ENCODE measurements at places on chromosomes 11 and 22.

DNA sequence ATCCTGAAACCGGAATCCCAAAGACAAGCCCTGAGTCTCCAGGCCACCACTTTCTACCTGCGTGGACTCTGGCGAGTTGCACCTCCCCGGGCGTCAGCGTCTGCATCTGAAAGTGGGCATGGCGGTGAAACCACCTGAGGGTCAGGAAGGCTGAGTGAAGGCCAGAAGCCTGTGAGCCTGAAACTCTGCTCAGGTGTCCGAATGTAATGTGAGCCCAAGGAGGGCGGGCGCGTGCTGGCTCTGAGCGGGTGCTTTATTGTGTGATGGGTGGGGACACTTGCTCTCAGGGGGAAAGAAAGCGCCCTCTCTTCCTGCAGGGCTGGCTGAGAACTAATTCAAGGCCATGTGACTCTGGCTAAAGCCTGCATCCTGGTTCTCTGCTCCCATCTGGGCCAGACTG, 135.6 kb downstream of the ST3GAL4 start:
- DNase-seq, result no peak

DNA sequence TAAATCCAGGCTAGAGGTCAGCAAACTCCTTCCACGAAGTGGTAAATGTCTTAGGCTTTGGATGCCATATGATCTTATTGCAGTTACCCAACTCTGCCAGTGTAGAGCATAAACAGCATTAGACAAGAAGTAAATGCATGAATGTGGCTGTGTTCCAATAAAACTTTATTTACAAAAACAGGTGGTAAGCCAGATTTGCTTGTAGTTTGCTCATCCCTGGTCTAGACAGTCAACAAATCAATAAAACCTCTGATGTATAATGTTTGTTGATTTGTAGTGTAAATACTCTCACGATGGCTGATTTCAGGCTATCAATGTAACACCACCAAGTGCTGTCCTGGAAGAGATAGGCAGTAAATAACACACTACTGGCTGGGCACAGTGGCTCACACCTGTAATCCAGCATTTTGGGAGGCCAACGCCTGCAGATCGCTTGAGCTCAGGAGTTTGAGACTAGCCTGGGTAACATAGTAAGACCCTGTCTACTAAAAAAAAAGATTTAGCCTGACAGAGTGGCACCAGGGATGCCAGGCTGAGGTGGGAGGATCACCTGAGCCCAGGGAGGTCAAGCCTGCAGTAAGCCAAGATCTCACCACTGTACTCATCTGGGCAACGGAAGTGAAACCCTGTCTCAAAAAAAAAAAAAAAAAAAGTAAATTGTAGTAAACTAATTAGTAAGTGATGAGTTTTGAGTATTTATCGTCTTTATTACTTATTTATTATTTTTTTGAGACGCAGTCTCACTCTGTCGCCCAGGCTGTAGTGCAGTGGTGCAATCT, 6.9 kb upstream of the CATSPER1 start:
- DNase-seq, result no peak

- no peak for DNase-seq
Observed at GRCh38 chr22:29457730-29458129, 19.3 kb downstream of the RFPL1 start.

- DNase-seq, result no peak
Observed at GRCh38 chr11:87432022-87432421, 394.3 kb downstream of the TMEM135 start.

GRCh38 chr22:47304854-47305253, 542.4 kb downstream of the TBC1D22A start:
- DNase-seq, result no peak

GRCh38 chr11:14905104-14906033, 13.3 kb upstream of the CYP2R1 start:
- peak; percentile 65 for DNase-seq

GRCh38 chr22:37805810-37806277, 1.9 kb upstream of the GCAT start:
- no peak for DNase-seq

GRCh38 chr11:58503361-58503856, 4.5 kb downstream of the OR5B21 start:
- DNase-seq, result no peak

- no peak for DNase-seq
Observed at GRCh38 chr11:130698174-130698573, 218.1 kb downstream of the SNX19 start.

GRCh38 chr22:24474221-24474620, 20.9 kb upstream of the UPB1 start:
- no peak for DNase-seq

DNA sequence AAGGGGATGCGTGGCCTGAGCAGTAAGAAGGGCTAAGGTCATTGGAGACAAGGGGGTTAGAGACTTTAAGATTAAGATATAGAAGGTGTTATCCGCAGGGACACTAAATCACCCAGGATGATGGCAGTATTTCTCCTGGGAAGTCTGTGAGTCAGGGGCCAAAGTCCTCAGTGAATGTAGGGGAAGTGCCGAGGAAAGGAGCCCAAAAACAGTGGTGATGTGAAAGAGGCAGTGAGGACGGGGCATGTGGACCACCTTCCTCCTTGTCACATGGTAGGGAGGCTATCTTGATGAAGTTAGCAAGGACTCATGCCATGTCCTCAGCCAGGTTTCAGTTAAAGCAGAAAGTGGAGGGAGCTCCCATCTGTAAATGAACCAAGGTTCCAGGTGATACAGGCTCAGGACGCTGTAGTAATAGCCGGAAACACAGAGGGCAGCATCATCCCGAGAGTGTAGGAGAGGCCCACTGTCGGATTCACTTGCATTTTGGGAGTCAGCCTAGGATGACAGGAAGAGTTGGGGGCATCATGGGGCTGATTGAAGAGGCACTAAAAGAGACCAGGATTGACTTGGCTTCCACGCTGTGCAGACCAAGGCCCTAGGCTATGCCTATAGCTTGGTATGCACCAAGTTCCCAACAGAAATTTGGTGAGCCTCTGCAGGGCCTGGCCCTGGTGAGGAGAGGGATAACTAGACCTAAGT, 33.5 kb downstream of the WEE1 start:
- DNase-seq, result no peak

- DNase-seq, result peak; percentile 11
Observed at GRCh38 chr22:24521791-24522245, 26.7 kb downstream of the UPB1 start.

GRCh38 chr11:30710221-30710620, 124.1 kb upstream of the MPPED2 start:
- DNase-seq, result no peak

- no peak for DNase-seq
Observed at GRCh38 chr11:22703591-22703990, 37.2 kb downstream of the GAS2 start.

DNA sequence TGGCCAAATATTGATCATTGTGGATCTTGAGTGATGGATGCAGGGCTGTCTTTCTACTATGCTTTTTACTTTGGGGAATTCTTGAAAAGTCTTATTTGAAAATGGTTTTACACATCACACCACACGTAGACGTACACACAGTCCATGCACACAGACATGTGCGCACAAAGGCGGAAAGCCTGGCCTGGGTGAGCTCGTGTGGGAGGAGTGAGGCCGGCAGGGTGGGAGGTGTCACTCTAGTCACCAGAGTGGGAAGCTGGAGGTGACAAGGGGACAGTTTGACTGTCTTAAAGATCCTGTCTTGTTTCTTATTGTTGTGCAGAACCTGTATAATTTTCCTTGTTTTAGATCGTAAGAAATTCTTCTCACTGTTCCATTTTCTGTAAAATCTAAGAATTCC, 326.9 kb downstream of the TBC1D22A start:
- no peak for DNase-seq

- no peak for DNase-seq
Observed at GRCh38 chr22:25656724-25657123, 85.3 kb upstream of the MYO18B start.

DNA sequence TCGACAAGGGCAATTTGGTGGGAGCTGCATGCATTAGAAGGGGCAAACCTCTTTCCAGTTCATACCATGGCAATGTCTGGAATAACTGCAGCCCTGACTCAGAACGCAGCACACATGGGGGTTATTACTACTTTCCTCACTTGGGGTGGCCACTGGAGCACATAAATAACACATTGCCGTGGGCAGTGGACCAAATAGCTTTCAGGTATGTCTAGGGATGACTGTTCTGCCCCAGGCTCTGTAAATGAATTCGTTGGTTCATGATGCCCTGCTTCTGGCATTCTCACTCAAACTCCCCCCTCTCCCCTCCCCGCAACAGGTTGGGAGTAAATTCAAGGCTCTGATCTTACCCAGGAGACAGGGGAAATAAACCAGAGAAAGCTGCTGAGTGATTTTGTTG, 238.0 kb upstream of the PLET1 start:
- no peak for DNase-seq

GRCh38 chr11:70650075-70650909, 252.0 kb downstream of the CTTN start:
- DNase-seq, result peak; percentile 8

DNA sequence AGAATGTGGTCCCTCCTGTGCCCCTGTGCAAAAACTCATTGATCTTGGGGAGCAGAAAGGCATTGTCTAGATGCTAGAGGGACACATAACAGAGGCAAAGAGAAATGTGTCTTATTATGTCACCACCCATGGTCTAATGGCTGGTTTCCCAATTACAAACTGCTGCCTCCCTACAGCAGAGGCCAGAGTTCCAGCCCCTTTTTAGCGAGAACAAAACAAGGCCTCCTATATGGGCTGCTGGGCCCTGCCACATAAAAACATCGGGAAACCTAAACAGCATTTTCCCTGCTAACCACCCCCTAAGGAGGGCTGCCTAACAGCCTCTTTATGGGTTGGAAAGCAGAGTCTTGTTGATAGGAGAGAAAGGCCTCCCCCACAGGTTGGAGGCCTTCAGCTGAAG, 75.2 kb upstream of the CRTAM start:
- DNase-seq, result no peak

DNA sequence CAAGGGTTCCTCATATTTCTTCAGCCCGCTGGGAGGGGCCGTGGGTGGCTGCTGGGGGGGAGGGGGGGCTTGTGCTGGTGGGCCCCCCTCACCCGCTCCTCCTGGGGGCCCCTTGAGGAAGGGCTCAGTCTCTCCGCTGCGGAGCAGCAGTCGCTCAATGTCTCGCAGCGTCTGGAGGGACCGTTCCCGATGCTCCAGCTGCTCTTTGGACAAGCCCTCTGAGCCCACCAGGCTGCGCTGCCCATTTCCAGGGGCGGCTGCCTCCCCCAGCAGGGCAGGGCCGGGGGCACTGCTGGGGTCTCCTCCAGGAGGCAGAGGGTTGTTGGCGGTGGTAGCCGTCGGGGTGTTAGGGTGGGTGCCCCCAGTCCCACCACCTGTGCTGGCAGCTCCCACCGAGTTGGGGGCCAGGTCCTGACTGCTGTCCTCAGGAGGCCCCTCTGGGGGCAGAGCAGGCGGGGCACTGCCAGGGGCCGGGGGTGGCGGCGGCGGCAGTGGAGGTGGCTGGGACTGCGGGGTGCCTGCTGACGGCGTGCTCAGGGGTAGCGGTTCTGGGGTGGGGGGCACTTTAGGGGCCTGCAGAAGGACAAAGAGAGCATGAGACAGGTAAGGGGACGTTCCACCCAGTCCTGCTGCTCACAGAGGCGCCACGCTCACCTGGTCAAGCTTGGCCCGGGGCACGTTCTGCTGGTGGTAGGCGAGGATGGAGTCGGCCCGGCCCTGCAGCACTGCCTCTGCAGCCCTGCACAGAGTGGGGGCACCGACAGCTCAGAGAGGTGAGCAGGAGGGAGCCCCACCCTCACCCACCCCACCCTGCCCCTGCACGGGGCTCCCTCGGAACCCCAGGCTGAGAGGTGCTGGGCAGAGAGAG, 18.9 kb downstream of the CXCR5 start:
- DNase-seq, result no peak

GRCh38 chr11:88105526-88105925, 69.7 kb downstream of the RAB38 start:
- DNase-seq, result no peak

DNA sequence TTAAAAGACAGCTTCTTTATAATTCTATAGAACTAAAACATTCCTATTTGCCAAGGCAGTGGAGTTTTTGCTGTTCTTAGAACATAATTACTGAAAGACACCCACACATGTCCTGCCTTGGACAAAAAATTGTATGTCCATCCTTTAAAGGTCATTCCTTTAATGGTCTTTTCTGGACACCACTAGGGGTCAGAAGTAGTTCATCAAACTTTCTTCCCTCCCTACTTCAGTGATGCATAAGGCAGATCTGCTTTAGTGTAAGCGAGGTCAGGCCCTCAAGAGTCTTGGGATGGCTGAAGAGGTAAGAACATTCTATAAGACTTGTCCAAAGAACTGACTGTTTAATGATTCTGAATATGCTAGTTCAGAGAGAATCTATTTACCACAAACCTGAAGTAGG, 4.3 kb upstream of the OR51V1 start:
- DNase-seq, result no peak

DNA sequence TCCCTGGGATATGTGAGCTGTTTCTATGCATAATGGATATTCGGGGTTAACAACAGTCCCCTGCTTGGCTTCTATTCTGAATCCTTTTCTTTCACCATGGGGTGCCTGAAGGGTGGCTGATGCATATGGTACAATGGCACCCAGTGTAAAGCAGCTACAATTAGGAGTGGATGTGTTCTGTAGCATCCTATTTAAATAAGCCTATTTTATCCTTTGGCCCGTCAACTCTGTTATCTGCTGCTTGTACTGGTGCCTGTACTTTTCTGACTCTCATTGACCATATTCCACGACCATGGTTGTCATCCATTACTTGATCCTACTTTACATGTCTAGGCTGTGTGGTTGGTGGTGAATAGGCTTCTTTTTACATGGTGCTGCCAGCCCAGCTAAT, 1.3 kb downstream of the TUG1 start:
- DNase-seq, result no peak

DNA sequence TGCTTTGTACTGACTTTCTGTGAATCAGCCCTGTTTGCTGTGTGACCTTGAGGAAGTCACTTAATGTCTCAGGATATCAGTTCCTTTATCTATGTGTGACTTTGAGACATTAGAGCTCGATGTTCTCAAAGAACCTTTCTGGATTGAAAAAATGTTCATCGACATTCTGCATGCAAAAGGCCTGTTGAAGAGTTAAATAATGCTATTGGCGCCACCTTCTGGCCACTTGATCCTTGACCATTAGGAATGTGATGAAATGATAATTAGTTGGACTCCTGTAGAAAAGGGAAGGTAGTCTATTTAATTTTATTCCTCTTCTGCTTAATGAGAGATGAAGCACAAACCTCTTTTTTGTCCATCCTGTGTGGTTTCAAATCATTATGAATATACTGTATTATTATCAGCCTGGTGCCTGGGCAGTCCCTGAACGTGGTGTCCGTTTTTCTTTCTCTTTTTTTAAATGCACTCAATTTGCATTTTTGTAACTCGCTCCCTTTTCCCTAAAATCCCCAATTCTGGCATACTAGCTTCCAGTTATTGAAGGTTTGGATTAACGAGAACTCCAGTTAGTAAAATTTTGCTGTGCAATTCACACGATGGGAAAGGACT, 20.7 kb downstream of the ELF5 start:
- DNase-seq, result peak; percentile 16
